ENCODE measurements at places on chromosomes 12 and 14.
A peak's percentile ranks its signal among the peaks of the same experiment; 100 is the strongest.

GRCh38 chr12:113347892-113348291, 10.5 kb upstream of the PLBD2 start:
- no peak for DNase-seq

DNA sequence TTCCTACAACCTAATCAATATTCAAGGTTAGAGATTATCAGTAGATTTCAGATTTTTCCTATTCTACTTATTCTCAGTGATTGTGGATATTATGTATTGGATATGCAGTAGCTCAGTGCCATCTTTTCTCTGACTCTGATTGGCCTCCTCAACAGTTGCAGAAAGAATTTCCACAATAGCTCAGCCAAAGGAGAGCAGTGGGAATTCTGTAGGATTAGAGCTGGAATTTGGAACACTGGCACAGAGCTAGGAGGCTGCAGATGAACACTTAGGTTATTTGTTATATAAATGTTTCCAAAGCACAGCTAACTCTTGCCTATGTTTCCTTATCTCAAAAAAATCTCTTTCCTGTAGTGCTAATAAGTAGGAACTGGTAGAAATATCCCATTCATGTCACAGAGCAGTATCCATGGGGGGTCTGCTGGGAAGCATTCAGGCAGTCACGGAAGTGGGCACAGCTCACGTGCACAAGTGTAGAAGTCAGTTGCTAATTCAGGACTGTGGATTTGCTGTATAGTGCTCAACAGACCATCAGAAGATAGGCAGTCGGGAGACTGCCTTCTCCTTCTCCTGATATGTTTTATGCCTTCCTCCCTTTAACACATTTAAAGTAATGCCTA, 116.2 kb upstream of the TMEM260 start:
- no peak for DNase-seq

DNA sequence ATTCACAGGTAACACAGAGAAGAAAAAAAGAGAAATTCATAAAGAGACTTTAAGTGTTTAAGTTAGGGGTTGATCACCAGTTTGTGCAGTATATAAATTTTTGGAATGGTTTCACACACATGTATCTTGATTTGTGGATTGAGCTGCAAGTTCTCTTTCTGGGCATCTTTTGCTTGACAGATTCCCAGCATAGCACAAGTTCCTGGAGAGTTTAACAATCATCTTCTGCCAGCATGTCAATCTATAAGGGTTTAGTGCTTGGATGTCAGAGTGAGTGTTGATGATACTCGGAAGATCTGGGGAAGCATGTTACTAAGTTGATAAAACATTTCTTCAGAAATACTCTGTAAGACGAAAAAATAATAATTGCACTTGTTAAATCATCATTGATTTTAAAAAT, 43.9 kb upstream of the FGF6 start:
- no peak for DNase-seq

DNA sequence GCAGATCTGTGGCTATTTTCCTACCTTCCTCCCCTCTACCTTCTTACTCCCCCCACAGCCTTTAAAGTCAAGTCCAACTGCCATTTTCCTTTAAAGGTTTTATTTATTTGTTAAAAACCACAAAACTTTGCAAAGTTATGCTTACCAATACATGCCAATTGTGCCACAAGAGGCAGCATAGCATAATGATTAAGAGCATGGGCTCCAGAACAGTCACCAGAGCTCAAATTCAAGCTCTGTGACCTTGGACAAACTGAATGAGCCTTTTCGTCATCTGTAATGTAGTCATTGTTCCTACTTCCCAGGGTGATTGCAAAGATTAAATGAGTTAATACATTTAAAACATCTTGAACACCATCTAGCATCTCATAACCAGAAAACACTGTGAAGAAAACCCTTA, 13.0 kb upstream of the FMNL3 start:
- DNase-seq, result no peak

DNA sequence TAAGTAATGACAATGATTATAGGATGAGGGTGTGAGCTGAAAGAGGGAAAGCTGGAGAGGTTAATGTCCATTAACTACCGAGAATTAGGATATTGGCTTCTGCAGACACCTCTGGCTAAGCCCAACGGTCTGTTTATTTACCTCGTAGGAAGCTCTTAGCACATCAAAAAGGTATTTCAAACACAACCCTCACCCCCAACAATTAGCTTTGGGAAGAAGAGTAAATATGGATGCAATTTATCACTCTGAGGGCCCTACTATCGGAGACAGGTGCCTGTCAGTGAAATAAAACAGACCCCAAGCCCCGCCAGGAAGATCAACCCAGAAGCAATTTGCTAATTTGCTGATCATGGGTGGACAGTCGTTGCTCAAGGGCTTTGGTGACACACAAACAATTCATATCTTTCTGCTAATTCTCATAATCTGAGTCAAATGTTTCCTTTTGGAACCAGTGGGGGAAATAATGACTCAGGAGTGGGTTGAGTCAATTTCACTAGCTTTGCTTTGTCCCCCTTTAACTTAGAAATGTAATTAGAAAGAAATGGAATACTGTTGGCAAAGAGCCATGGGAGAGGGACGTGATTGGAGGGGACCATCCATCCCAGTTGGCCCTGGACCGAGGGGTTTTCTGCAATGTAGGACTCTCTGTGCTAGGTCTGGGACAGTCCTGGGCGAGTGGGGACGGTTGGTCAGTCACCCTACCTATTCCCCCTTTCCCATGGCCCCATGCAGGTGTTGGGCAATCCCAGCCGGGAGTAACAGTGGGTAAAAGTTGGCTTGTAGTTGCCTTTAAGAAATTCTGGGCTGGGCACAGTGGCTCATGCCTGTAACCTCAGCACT, 99.1 kb upstream of the MED13L start:
- no peak for DNase-seq

GRCh38 chr14:103451401-103451800, 66.2 kb downstream of the MARK3 start:
- DNase-seq, result no peak

- peak; percentile 44 for DNase-seq
These were observed 1.7 kb downstream of the CYP27B1 start for GRCh38 chr12:57765003-57765697.

DNA sequence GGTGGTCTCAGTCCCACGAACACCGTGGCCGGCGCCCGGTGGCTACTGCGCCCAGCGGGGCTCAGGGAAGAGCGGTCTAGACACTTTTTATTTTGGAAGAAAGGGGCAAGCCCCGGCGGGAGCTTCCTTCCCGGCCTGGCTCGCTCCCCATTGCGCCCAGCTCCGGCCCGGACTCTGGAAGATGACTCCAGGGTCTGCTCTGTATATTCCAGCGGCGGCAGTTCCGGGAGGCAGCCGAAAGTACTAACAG, 225.1 kb upstream of the CRY1 start:
- DNase-seq, result no peak

- no peak for DNase-seq
These were observed 335.6 kb downstream of the TMEM121 start for GRCh38 chr14:105861985-105862465.

GRCh38 chr14:100159094-100159864, at the start of gene DEGS2:
TSS of gene DEGS2 (minus strand) at chr14:100159645. CDS start at chr14:100159587, 58 bp downstream.
- DNase-seq, result no peak

- DNase-seq, result no peak
These were observed 17.1 kb downstream of the SYT1 start for GRCh38 chr12:78881685-78882084.

DNA sequence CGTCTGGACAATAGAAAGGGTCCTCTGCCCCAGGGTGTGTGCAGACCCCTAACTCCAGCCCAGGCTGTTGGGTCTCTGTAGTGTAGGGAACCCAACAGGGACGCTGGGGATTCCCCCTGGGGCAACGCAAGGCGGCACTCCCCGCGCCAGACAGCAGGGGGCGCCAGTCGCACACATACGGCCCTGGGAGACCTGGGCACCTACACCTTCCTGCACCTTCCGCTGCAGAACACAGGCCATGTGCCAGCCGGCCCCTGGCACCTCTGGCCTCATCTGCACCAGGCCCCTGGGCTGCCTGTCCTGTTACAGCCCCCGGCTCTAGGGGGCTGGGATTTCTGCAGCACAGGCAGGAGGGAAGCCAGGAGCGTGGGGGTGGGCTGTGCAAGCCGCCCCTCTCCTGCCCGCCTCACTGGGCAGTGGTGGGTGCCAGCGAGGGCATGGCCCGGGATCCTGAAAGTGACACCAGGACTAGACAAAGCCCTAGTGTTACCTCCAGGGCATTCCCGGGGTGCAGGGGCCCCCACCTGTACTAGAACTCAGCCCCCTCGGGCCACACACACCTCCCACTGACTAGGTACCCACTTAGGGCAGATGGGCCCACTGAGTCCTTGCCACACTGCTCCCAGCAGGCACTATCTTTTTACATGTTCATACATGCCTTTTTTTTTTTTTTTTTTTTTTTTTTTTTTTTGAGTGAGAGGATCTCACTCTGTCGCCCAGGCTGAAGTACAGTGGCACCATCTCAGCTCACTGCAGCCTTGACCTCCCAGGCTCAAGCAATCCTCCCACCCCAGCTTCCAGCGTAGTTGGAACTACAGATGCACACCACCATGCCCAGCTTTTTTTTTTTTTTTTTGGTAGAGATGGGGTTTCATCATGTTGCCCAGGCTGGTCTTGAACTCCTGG, 37.5 kb downstream of the CCNK start:
- DNase-seq, result peak; percentile 84

DNA sequence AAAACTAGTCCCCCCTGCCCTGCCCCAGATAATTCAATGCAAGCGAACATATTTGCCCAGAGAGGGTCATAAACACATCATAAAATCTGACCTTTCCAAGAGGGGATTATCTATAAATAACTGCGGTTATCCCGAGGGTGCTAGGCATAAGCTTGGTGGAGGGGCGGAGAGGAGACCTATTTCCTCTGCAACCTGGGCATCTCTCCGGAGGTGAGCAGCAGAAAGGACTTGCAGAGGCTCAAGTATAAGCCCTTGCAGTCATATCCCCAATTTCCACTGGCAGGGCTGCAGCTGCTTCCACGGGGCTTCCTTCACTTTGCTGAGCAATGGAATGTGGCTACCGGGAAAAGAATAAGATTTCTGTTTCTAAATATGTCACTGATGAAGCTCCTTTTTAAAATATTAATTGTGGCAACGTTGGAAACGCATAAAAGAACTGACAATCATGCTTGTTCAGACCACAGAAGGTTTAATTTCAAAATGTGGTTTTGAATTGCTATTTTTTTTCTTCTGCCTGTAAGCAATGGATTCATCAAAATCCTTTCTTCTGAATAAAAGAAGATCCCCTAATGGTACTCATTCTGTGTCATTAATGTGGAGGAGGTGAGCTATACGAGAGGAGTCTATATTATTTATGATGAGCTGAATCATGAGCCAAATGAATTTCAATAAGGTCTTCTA, 268.9 kb upstream of the ATP2B1 start:
- no peak for DNase-seq

DNA sequence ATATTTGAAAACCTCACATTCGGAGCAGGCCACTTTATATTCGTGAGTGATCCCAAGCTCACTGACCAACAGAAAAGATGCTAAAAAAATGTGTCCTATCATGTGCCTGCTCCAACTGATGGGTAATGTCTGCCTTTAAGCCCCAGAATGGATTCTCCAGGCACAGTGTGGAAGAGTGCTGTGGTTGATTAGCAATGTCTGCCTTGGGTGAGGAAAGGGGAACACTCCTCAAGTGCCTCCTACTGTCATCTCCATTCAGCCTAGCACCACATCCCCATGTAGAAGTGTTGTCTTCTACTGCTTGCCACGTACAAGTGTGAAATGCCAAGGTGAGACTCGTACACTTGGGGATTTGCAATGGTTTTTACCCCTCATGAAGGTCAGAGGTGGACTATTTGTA, 199.3 kb downstream of the SLC41A2 start:
- DNase-seq, result no peak

- no peak for DNase-seq
These were observed 26.2 kb downstream of the KITLG start for GRCh38 chr12:88553941-88554658.

GRCh38 chr14:99363051-99363450, 91.1 kb upstream of the BCL11B start:
- DNase-seq, result no peak

DNA sequence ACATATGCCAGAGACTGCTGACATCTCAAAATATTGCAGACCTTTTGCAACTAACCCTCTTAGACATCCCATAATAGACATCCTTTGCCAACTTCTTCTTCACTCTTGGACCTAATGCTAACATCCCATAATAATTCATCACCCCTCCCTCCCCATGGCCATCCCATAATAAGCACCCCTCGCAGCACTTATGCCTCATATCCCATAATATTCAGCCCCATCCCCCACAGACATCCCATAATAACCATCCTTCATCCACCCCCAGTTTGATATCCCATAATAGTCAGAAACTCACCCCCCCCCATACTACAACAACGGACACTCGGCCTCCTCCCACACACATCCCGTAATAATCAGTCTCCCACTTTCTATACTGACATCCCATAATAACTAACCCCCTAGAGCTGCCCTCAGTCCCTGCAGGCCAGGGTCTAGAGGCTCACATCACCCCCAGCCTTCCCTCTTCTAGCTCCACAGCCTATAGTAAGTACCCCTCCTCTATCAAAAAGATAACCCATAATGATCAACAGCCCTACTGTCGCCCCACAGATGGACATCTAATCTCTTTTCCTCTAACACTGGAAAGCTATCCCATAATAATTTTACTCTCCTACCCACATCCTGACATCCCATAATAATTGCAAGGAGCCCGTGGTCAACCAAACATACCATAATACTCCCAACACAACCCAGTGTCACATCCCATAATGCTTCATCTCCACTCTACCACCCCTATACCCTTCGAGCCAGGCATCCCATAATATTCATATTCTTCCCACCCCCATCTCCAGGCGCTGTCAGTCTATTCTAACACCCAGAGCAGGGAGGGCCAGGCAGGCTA, 792 bp upstream of the CHD4 start:
- no peak for DNase-seq

- no peak for DNase-seq
These were observed 68.2 kb upstream of the TBX3 start for GRCh38 chr12:114752217-114752616.

GRCh38 chr14:59849411-59850130, 21.0 kb downstream of the RTN1 start:
- no peak for DNase-seq

- no peak for DNase-seq
These were observed 448.4 kb downstream of the MDGA2 start for GRCh38 chr14:47226877-47227520.

GRCh38 chr14:98548071-98548686, 723.8 kb downstream of the BCL11B start:
- DNase-seq, result no peak

GRCh38 chr14:99689266-99690236, 5.5 kb downstream of the CYP46A1 start:
- no peak for DNase-seq

GRCh38 chr12:96850676-96851075, 56.4 kb upstream of the NEDD1 start:
- DNase-seq, result no peak

Measured in endothelial cell (in vitro differentiated cells).